ENCODE measurements at places on chromosomes 4 and X.

DNA sequence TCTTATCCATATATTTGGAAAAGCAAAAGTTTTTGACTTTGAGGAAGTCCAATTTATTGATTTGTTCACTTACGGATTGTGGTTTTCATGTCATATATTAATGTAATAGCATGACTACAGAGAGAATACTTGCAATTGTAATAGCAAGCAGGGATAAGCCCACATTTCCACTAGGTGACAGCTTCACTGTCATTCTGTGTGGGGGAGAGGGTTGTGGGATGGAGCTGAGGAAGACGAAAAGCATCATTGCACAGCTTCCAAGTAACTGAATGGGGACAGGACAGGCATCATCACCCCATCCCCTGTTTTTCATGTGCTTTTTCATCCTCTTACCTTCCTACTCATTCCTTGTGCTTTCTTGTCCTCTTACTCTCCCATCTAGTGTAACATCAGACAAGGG lies 31.4 kb downstream of the BEX3 start:
- no peak for DNase-seq

- no peak for DNase-seq
These were observed 74.4 kb downstream of the SORCS2 start for GRCh38 chr4:7266525-7267292.

GRCh38 chr4:3523146-3523627 lies 9.0 kb downstream of the LRPAP1 start:
- no peak for DNase-seq

DNA sequence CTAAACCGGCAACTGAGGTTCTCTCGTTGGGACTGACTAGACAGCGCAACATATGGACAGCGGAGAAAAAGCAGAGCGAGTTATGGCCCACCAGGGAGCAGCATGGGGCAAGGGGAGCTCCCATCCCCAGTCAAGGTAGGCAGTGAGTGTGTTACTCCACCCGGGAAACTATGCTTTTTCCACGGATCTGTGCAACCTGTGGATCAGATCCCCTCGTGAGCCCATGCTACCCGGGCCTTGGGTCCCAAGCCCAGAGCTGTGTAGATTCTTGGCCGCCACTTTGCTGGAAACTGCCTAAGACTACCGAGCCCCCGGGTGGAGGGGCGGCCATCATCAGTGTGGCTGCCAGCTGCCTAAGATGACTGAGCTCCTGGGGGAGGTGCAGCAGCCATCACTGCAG lies 140.9 kb downstream of the PAPSS1 start:
- no peak for DNase-seq

GRCh38 chr4:15362541-15362940 lies 65.3 kb upstream of the C1QTNF7 start:
- DNase-seq, result no peak
